NCI-H2081 treated with DMSO at 0.1 percent for 48 hours (cell line): ENCODE measurements at places on chromosomes 16 and 17.

- no peak for DNase-seq
Observed at GRCh38 chr17:12896180-12896785, 107.0 kb downstream of the ARHGAP44 start.

DNA sequence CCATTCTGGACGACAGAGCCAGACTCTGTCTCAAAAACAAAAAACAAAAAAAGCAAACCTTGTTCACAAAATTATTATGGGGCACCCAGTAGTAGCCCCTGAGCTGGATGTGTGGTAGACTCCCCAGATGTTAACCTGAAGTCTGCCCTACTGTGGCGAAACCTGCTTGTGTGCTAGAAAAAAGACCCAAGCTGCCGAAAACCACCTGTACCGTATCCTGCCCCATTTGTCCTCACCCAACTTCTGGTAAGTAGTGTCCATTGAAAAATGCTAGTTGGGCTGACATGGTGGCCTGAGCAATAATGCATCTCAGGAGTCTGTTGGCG lies 9.1 kb downstream of the RMI2 start:
- no peak for DNase-seq

DNA sequence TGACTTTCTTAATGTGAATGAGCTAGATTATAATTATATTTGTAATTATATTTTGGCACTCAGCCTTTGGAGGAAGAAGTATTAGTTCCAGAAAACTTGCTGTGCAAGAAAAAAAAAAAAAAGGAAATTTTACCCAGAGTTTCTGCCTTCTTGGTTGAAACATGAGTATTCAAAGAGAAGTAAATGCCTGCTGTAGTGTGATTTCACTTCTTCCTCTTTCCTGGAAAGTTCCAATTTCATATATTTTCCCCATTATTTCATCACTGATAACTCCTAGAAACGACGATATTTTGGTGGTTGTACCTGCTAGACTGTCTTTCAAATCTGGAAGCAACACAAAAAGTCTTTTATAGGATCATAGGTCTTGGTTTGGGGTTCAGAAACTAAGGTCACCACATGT lies 20.4 kb upstream of the MPHOSPH6 start:
- no peak for DNase-seq

DNA sequence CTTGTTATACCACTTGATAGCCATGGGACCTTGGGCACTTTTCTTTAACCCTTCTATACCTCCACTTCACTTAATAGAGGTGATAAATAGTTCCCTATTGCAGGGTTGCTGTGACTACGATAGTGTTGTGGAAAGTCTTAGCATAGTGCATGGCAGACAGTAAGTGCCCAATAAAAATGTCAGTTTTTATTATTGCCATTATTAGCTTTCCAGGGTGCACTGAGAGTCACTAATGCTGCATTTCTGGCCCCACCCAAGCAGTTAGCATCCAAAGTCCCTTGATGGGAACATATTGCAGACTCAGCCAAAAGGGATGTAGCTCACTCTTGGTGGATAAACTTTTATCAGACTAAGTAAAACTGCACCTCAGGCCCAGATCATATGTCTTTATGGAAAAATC lies 41.5 kb upstream of the TEKT3 start:
- DNase-seq = no peak

GRCh38 chr17:45948498-45948880 lies 50.6 kb upstream of the STH start:
- no peak for DNase-seq

DNA sequence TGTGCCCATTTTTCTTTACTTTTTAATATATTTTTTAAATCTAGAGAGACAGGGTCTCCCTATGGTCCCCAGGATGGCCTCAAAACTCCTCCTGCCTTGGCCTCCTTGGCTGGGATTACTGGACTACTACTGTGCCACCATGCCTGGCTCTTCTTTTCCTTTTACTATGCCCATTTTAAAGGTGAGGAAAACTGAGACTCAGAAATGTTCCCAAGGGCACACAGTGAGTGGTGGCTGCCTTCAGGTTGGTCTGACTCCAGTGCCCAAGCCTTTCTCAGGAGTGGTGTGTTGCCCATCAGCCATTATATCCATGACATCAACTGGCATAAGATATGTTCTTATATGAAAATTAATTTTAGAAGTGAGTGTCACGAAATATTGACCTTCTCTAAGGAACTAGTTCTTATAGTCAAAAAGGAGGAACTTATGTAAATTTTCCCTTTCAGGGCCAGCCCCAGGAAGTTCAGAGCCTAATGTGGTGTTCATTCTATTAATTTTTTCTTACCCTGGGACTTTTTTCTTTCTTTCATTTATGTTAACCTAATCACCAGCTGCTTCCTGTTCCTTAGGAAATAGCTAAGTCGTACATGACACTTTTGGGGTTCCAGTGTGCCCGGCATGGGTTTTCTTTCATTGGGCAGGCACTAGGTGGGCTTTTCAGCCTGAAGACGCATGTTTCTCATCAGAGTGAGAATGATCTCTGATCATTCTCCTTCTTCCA lies 17.9 kb upstream of the SPN start:
- DNase-seq = no peak

GRCh38 chr17:21361020-21361809 lies 14.9 kb upstream of the KCNJ12 start:
- DNase-seq = no peak

DNA sequence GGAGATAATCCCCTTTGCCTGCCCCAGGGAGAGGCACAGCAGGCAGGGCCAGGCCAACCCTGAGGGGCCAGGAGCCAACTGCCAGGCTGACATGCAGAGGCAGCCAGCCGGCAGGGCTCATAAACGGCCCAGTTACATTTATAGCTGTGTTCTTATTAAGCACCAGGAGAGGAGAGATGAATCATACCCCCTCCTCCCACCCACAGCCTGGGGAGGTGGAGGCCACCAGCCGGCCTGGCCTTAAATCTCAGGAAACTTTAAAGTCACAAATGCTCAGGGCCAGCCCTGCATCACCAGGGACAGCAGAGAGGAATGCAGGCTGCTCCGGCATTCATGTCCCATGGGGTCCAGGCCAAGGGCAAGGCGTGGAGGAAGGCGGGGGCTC lies 177.2 kb downstream of the TMEM132E start:
- no peak for DNase-seq

GRCh38 chr17:41580244-41580575 lies 6.5 kb downstream of the KRT14 start:
- no peak for DNase-seq

- DNase-seq = no peak
Observed at GRCh38 chr17:43599835-43600234, 53.7 kb upstream of the ETV4 start.

DNA sequence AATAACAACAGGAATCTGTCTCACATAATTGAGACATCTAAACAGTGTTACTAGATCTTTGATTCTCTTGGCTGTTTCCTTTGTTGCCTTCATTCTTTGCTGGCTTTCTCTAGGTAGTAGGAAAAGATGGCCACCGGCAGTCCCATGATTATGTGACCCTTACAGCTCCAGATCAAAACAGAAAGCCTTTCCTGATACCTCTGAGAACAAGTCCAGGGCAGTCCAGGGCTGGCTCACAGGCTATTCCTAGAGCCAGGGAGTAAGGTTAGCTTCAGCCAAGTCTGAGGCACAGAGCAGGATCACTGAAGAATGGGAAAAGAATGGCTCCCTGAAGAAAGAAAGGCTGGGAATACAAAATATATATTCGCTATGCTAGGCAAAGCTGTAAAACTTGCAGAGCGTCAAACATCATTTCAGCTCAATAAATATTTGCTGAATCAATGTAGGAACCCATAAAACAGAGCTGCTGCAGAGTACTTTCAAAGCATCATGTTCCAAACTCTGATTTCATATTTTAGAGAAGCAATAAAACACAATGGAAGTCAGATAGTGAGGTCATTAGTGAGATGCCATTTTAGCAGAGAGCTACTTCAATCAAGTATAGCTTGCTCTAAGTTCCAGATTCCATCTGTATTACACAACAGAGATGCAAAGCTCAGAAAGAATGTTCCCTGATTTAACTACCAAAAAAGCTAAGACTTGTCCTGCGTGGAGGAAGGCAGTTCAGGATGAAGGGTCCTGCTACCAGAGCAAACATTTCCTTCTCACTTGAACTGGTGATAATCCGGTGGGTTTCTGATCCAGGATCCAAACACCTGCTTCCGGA lies 23.4 kb downstream of the ADAT1 start:
- DNase-seq = no peak

DNA sequence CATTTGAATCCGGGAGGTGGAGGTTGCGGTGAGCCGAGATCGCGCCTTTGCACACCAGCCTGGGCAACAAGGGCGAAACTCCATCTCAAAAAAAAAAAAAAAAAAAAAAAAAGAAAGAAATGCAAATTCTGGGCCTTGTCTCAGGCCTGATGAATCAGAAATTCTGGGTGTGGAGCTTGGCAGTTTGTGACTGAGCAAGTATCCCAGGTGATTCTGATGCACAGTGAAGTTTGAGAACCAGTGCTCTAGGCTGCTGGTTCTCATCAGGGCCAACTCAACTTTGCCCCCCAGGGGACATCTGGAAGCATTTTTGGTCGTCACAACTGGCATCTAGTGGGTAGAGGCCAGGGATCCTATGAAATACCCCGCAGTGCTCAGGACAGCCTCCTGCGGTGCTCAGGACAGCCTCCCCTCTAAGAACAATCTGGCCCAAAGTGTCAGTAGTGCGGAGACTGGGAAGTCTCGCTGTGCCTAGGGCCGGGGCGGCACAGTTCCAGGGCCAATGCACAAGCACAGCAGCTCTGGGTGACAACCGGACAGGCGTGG lies 55.9 kb downstream of the SDK2 start:
- no peak for DNase-seq

DNA sequence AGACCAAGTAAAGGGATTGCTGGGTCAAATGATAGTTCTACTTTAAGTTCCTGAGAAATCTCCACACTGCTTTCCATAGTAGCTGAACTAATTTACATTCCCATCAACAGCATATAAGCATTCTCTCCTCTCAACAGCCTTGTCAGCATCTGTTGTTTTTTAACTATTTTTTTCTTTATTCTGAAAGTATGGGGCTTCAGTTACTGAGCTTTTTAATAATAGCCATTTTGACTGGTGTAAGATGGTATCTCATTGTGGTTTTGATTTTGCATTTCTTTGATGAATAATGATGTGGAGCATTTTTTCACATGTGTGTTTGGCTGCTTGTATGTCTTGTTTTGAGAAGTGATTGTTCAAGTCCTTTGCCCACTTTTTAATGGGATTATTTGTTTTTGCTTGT lies 2.5 kb downstream of the KRTAP2-2 start:
- DNase-seq = no peak

DNA sequence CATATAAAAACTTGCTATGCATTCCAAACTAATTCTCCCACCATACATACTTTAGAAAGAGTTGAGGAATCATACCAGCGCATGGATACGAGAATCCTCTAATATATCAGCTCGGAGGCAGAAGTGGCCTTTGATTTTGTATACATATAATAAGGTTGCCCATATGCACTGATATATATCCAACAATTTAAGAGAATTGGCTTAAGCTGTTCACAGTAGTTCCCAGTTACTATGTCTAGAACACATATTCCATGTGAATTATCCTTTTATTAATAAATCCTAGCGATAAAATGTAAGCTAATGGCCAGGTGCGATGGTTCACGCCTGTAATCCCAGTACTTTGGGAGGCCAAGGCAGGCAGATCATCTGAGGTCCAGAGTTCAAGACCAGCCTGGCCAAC lies 19.3 kb upstream of the ERN1 start:
- no peak for DNase-seq

DNA sequence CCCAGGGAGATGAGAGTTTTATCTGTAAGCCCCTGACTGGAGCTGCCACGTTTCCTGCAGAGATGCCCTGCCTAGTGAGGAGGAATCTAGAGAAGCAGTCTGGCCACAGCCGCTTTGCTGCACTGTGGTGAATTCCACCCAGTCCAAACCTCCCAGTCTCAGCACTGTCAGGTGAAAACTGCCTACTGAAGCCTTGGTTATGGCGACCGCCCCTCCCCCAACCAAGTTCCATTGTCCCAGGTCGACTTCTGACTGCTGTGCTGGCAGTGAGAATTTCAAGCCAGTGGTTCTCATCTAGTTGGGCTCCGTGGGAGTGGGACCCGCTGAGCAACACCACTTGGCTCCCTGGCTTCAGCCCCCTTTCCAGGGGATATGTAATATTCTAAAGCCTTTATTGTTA lies 10.2 kb upstream of the LYZL6 start:
- no peak for DNase-seq
